Stimulated activated CD8-positive, alpha-beta memory T cell treated with anti-CD3 and anti-CD28 coated beads, Interleukin-7, amount 100 ng/mL, for 1 hour (primary cell): ENCODE measurements at places on chromosomes 11 and 22.

GRCh38 chr11:70126494-70126893 is 48.4 kb downstream of the ANO1 start:
- DNase-seq, result no peak

GRCh38 chr11:61254403-61255025 is 13.5 kb downstream of the PGA5 start:
- DNase-seq, result peak; percentile 25

DNA sequence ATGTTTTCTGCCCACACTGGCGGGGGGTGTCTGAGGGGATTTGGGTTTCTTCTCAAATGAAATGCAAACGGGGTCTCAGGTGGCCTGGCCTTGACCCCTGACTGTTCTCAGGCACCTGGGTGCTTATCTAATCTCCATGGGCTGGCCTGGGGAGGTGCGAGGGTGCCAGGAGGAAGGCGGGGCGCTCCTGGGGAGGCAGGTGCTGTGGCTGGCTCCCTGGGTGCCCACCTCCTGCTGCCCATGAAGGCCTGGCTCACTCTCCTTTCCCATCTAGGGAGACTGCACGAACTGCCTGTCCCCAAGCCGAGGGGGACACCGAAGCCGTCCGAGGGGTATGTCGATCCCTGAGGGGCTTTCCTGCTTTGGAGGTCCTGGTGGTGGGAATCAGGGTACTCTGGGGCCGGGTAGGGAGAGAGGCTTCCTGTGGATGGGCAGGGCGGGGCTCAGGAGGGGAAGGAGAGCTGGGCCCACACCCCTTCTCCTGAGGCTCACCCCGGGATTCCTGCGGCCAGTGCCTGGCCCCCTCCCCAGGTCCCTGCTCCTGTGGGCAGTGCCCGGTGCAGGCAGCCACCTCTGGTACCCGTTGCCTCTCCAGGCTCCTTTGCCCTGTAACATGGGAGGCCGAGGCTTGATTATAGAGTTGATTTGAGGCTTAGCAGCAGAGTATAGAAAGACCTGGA is 18.4 kb downstream of the MICALL1 start:
- no peak for DNase-seq

GRCh38 chr22:22558972-22559603 is at the start of gene PRAME:
Gene PRAME (minus strand): TSS chr22:22559265. CDS start chr22:22556832, 2,433 bp downstream.
- DNase-seq, result peak; percentile 14

- DNase-seq, result no peak
Observed at GRCh38 chr11:30342736-30343166, 19.8 kb downstream of the ARL14EP start.

DNA sequence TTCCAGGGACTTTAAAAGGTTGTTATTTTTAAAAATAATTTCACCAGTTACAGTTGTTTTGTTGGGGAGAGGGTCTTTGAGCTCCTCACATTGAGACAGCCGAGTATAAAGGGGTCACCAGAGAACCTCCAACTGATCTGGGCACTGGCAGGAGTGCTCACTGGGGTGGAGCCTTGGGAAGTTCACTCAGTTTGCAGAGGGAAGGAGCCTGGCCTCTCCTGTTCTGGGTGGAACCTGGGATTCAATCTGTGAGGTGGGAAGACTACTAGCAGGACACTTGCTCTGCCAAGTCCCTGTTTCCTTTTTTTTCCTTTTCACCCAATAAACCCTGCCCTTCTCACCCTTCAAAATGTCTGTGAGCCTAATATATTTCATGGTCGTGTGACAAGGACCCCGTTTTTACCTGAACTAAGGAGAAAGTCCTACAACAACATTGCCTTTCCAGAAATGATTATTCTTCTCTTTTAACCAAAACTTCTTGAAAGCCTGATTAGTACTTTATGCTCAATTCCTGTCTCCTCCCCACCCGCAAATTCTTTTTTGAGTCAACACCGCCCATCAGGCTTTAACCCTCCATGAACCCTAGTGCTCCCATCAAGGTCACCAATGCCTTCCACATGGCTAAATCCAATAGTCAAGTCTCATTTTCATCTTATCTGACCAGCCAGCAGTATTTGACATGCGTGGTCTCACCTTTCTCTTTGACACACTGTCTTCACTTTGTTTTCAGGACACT is 22.0 kb upstream of the MSANTD2 start:
- DNase-seq, result no peak

DNA sequence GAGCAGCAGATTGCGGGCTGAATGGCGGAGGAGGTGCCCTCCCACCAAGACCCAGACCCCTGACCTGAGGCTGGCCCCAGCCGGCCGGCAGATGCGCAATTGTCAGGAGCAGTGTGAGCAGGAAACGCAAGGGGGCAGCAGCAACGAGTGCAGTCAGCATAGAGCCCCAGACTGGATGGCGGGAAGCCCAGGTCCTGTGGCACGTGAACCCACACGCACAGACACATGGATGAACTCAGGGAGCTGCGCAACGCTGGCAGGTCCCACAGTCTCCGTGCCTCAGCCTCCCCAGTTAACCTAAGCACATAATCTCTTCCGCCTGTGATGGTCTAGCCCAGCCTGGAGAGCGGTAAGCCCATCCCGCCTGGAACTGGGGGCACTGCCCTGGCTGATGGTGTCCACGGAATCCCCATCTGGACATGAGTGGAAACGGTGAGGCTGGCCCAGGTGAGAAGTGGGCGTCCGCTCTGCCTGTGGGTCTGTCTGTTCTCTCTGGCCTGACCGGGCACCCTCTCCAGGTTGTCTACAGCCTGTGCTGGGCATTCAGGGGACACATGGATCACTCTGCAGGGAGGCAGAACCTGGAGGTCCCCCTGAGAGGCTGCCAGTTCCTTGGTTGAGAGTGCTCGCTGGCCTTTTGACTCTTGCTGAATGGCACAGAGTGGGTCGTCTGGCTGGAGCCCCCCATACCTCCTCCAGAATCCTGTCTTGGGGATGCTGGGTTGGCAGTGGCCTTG is 626 bp upstream of the TBX10 start:
- DNase-seq, result no peak

GRCh38 chr22:37244114-37244921 is at the start of gene RAC2:
Gene RAC2 (minus strand): TSS chr22:37244269. CDS start chr22:37244148, 121 bp downstream.
- peak; percentile 75 for DNase-seq

GRCh38 chr11:43632181-43632580 is 48.4 kb upstream of the HSD17B12 start:
- no peak for DNase-seq

DNA sequence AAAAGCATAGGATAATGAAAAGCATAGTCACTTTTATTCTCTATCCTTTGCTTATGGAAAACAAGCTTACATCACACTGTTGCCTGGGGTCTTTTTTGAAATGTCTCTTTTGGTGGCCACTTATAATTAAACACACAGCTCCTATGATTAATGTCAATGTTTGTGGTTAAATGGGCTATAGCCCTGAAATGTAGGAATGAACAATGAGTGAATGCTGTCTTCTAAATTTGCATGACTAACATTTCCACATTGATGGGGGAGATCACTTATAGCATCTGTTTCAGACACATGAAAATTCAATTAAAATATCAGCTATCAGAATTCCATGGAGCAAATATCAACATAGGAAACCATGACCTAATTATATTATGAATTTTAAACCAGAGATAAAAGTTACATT is 171.4 kb upstream of the FAT3 start:
- DNase-seq, result no peak

DNA sequence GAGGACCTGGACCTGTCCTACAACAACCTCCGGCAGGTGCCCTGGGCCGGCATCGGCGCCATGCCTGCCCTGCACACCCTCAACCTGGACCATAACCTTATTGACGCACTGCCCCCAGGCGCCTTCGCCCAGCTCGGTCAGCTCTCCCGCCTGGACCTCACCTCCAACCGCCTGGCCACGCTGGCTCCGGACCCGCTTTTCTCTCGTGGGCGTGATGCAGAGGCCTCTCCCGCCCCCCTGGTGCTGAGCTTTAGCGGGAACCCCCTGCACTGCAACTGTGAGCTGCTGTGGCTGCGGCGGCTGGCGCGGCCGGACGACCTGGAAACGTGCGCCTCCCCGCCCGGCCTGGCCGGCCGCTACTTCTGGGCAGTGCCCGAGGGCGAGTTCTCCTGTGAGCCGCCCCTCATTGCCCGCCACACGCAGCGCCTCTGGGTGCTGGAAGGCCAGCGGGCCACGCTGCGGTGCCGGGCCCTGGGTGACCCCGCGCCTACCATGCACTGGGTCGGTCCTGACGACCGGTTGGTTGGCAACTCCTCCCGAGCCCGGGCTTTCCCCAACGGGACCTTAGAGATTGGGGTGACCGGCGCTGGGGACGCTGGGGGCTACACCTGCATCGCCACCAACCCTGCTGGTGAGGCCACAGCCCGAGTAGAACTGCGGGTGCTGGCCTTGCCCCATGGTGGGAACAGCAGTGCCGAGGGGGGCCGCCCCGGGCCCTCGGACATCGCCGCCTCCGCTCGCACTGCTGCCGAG is 1.5 kb downstream of the LRFN4 start:
- no peak for DNase-seq

DNA sequence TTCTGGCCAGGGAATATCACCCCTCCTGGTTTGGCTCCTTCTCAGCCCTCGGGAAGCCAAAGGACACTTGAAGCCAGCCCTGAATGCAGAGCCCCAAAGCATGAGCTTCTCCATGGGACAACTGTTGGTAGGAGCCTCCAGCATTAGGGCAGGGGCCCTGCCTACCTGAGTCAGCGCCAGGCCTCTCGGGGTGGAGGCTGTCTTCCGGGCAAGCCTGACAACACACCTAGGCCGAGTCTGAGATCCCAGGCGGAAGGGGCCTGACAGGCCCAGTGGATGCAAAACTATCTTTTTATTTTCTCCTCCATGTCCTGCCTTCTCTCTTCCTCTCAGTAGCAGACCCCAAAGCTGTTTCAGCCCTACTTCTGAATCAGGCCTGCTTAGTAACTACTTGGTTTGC is 27.6 kb downstream of the RCOR2 start:
- DNase-seq, result no peak

- no peak for DNase-seq
Observed at GRCh38 chr11:126139111-126140091, 72.0 kb downstream of the RPUSD4 start.

DNA sequence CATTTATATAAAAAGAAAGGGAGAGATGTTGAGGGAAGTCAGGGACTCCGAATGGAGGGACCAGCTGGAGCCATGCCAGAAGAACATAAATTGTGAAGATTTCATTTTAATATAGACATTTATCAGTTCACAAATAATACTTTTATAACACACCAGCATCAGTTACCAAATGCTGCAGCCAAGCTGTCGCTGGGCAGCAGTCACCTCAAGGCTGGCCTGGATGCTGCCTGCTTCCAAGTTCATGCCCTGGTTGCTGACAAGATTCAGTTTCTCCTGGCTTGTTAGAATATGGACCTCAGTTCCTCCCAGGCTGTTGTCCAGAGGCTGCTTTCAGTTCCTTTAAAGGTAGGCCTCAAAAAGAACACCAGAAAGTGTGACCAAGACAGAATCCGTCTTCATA is 30.8 kb upstream of the ALDH3B2 start:
- no peak for DNase-seq

- no peak for DNase-seq
Observed at GRCh38 chr11:62048100-62048499, 75.7 kb upstream of the INCENP start.

DNA sequence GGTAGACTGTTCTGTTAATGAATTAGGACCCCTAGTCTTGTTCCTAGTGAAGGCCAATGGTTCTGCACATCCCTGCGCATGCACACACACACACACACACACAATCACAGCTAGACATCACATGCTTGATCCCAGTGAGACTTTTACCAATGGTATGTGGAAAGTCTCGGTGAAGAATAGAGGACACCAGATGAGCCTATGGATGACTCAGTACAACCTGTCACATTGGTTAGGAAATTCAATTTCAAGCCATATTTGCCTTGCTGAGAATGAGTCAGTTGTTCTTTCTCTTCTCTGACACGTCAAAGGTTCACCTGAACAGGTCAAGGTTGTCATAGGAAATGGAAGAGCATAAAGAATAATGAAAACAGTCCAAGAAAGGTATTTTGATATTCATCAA is 122.0 kb downstream of the SLC17A6 start:
- no peak for DNase-seq

GRCh38 chr22:42399315-42400271 is 32.6 kb downstream of the NFAM1 start:
- DNase-seq, result no peak

- DNase-seq, result no peak
Observed at GRCh38 chr22:20905415-20906386, 11.5 kb upstream of the CRKL start.

GRCh38 chr11:117946842-117947526 is 17.8 kb upstream of the TMPRSS13 start:
- peak; percentile 61 for DNase-seq
